ENCODE measurements at places on chromosomes 4 and X. TPM values are rescaled to one million over a fixed set of nuclear protein-coding genes. Genes with fewer than 3 reads are reported as not detected.

DNA sequence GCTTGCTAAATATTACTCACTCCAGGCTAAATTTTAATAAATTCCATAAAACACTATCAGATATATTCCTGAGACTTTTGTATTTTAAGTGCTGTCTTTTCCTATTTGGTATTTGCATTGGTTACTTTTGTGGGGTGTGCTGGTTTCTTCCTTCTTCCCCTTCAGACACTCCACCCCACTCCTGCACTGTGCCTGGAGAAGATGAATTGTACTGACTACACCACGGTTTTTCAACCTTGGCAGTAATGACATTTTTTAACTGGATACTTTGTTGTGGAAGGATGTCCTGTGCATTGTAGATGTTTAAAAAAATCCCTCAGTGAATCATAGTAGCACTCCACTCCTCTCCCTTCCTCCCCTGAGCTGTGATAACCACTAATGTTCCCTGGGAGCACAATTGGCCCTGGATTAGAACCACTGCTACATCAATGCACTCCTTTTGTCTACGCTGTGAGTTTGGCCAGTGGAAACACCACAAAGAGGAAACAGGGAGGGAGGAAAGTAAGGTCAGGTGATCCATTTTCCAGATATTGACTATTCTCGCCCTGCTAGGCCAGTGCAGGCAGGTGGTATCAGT, 36.3 kb downstream of the SNCA start:
- DNase-seq = no peak

DNA sequence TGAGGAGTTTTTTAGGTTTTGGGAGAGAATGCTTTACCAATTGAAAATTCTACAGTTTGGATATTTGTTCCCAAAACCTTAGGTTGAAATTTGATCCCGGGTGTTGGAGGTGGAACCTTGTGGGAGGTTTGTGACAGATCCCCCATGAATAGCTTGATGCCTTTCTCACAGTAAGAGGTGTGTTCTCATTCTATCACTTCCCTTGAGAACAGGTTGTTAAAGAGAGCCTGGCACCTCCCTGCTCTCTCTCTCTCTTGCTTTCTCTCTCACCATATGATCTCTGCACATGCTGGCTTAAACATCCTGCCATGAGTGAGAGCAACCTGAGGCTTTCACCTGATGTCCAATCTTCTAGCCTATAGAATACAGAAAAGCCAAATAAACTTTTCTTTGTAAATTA, 1475.5 kb upstream of the AGA start:
- DNase-seq = no peak

- DNase-seq = no peak
Observed at GRCh38 chrX:38774249-38774648, 27.0 kb upstream of the MID1IP1 start.

LINC00632 gene
- polyA plus RNA-seq = 9.9 TPM

GPR143 gene
- polyA plus RNA-seq = 15.9 TPM

MSX1 gene
- 0.76 TPM for polyA plus RNA-seq

- DNase-seq = no peak
Observed at GRCh38 chr4:1126506-1126905, 13.1 kb upstream of the RNF212 start.

RAB33A gene
- polyA plus RNA-seq = 0.52 TPM

DNA sequence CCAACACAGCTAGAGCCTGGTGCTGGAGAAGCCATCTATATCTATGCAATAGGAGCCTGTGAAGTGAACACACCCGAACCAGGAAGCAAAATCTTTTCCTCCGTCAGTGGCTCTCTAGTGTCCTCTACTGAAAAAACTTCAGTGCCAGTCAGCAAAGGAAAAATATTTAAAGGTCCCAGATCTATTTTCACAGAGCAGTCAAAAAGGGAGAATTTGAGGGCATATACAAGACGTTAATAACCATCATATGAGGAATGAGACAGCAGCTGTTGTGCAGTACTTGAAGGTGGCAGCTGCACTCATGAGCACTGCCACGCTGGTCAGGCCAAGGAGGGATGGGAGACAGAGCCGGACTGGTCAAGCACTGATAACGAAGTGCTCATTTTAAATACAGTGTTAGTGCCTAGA, 14.4 kb downstream of the MCUB start:
- DNase-seq = no peak

DNA sequence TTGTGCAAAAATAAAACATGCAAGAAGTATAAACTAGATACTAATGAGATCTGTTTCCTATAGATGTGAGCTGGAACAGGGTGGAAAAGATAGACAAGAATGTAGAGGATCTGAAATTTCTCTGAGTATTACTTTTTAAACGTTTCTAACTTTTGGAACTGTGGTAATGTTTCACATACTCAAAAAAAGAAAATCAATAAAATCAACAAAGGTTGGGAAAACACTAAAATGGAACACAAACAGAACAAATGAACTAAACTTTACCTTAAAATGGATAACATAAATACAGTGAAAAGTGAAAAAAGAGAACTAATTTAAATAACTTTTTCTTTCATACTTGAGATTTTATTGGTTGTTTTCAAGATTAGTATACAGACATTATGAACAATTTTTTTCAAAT, 32.0 kb upstream of the MBNL3 start:
- DNase-seq = no peak

- no peak for DNase-seq
Observed at GRCh38 chr4:20313237-20314030, 61.7 kb downstream of the SLIT2 start.

BEX3 gene
- polyA plus RNA-seq = 517 TPM

TCEAL8 gene
- 141 TPM for polyA plus RNA-seq

DNA sequence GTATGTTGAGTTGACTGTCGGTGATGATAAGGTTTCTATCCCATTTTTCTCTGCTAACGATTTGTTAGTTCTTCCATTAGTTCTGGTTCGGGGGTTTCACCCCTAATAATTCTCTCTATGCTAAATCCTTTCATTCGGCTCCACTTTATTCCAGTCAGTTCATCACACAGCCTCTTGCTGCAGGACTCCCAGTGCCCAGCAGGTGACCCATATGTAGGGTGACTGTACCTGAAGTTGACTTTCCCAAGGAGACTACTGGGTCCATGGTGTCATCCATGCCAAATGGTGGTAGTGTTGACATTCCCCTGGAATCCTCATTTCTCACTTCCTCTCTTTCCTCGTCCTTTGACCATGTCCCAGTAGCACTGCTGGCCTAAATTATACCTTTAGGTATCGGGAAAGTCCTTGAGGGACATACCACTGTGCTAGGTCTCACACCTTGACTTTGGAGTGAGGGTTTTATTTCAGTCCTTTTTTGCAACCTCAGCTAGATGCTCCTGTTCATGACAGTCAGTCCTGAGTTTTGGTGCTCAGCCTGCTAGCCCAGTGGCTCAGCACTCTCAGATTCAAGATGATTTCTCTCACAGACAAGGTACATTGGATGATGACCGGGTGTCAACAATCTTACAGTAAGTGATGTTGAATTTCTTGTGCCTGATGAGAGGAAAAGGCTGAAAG, 105.1 kb upstream of the ARHGAP24 start:
- DNase-seq = no peak

KIF4A gene
- 26.0 TPM for polyA plus RNA-seq

NAA11 gene
- not detected for polyA plus RNA-seq

DNA sequence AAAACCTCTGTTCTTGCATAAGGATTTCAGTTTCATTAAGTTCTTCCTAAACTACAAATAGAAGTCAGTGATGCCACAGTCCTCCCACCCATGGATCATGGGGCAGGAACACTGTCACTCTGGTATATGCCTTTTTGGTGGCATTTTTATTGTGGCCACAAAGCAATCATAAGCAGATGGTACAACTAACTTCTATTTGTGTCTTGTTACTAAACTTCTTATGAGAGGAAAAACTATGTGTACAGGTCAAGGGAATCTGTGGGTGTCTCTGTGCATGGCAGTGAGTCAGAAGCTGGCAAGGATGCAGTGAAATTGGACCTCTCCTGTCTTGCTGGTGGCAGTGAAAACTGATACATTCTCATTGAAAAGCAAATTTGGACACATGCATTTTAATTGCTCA, 245.0 kb upstream of the GPC4 start:
- DNase-seq = no peak

GRCh38 chr4:121706595-121707021, 9.8 kb upstream of the ANXA5 start:
- no peak for DNase-seq

- DNase-seq = no peak
Observed at GRCh38 chr4:152678841-152679240, 956 bp downstream of the TMEM154 start.

- no peak for DNase-seq
Observed at GRCh38 chr4:165780735-165781134, 92.3 kb upstream of the TLL1 start.
